ENCODE measurements at places on chromosomes 4 and X.
A peak's percentile ranks its signal among the peaks of the same experiment; 100 is the strongest.

- no peak for DNase-seq
Measured at GRCh38 chr4:98627531-98628257, 30.7 kb downstream of the TSPAN5 start.

- no peak for DNase-seq
Measured at GRCh38 chrX:79477691-79478090, 110.6 kb upstream of the ITM2A start.

GRCh38 chrX:121579016-121579760 lies 531.8 kb downstream of the GLUD2 start:
- DNase-seq = no peak

DNA sequence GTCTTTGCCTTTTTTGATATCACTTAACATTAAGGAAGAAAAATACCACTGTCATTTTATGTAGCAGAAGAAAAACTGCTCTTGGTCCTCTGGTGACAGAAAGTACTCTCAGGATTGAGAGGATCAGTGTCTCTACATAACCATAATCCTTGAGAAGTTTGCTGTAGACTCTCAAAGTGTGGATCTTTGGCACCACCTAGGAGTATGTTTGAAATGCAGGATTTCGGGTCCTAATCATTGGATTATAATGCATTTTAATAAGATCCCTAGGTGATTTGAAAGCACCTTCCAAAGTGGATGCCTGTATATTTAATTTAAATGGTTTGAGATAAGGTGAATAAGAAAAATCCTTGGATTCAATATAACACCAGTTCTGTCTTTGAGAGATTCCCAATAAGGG lies 23.2 kb downstream of the MOB1B start:
- DNase-seq = no peak

- DNase-seq = no peak
Measured at GRCh38 chrX:100721328-100721727, 10.6 kb downstream of the SYTL4 start.

GRCh38 chr4:134200811-134201215 lies 776 bp downstream of the PABPC4L start:
- no peak for DNase-seq

- DNase-seq = no peak
Measured at GRCh38 chr4:22460266-22460665, 55.6 kb downstream of the ADGRA3 start.

DNA sequence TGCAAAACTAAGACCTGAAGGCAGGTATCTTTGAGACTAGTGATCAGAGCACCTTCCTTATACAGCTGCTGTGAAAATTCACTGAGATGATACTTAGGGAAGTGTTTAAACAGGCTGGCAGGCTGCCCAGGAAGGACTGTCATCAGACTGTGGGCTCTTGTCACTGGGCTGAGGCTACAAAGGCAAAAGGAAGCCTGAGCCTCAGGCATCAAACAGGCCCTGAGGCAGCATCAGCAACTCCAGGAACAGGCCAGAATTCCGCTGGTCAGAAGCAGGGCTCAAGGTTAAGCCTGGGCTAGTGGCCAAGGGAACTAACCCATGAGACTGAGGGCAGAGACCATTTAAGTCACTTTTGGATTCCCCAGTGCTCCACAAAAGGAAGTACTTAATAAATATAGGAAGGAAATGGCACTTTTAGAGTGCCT lies 12.8 kb downstream of the PJA1 start:
- peak; percentile 40 for DNase-seq

DNA sequence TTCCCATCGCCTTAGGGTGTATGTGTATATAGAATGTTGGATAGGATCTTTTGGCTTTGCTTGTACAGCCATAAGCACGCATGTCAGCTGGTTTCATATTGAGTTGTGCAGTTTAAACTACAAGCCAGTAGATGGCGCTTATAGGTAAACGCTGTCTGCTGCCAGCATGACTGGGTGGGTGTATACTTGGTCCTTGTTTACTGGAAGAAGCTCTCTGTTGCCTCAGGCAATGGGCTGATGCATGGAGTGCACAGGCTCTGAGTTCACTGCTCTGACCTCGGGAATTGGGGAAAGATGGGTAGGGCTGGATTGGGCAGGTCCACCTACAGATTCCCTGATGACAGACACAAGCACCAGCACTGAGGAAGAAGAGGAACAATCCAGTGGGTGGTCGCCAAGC lies 831.5 kb downstream of the STIM2 start:
- no peak for DNase-seq

DNA sequence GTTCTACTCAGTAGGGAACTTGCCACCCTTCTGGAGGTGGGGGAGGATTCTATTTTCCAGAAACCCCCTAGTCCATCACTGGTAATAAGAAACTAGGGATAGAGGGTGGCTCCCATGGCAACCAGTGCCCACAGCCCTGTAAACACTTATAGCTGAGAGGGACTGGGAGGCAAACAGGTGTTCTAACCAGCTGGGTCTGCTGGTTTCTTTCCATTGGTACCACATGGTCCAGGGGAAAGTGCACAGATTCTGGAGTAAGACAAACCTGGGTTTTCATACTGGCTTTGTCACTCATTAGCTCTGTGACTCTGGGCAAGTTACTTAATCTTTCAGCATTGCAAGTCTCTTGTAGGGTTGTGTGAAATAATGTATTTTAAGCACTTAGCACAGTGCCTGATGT lies 26.9 kb downstream of the IGSF1 start:
- DNase-seq = no peak

DNA sequence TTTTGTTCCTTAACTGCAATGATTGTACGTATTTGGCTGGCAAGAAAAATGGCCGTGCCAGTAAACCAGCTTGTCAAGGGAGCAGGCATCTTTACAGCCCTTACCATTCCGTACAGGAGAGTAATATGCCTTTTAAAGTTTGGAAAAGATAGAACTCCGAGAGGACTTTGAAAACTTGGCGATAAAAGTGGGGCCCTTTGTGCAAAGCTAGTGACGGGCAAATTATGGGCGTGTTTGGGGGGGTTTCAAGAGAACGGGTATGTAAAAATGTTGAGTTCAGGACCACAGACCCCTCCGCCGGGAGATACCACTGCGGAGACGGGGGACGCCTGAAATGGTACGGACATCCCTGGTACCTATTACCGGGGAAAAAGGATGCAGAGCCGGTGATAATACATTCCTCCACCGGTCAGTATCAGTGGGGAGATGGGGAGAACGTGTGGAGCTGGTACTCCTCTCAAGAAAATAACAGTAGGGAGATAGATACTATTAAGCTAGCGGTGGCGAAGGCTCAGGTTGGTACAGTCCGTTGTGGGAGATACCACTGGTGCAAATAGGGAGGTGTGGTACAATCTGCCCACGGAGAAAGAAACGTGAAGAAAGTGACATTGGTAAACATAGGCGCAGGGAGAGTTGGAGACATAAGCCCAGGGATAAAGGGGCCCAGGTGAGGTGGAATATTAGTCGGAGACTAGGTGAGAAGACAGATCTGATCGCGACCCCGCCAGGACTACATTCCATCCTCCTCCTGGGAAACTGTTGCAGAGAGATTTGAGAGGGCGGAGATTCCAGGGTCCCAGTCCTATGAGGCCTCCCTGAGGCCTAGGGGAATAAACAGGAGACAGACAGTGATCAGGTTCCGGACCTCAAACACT lies 14.5 kb downstream of the SPACA5 start:
- peak; percentile 52 for DNase-seq

- DNase-seq = no peak
Measured at GRCh38 chr4:136873555-136873954, 658.7 kb downstream of the PCDH18 start.

GRCh38 chr4:168357941-168358340 lies 39.4 kb upstream of the DDX60 start:
- DNase-seq = no peak

DNA sequence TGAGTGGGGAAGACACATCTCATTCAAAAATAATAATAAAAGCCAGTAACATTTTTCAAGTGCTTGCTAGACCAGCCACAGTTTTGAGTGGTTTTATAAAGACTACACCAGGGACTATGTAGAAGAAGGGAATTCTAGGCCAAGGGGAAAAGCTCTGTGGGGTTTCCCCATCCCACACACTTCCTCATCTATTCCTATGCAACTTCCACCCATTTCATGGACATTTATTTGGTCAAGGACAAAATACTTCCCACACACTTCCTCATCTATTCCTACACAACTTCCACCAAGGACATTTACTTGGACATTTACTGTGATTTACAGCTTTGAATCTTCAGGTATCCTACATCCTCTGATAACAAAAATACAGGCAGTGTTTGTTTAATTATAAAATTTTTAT lies 86.5 kb upstream of the KLF3 start:
- DNase-seq = no peak

- no peak for DNase-seq
Measured at GRCh38 chr4:15164571-15164970, 162.3 kb downstream of the CPEB2 start.

DNA sequence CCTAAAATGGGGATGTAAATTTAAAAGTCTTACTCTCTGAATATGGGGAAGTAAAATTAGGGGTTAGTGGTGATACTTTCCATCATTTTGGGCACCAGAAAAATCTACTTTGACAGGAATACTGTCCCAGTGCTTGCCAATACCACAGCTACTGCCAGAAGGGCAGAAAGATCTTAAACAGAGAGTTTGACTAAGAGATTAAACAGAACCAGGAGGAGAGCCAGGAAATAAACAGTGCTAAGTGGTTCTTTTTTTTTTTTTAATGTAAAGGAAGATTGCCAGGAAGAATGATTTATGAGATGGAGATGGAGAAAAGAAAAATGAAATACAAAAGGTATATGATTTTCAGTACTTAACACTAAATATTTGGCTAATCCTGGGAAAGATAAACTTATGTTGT lies 126.8 kb downstream of the RTL3 start:
- no peak for DNase-seq

- no peak for DNase-seq
Measured at GRCh38 chr4:20338841-20339240, 87.1 kb downstream of the SLIT2 start.

- no peak for DNase-seq
Measured at GRCh38 chr4:184514121-184514988, 40.0 kb upstream of the IRF2 start.

DNA sequence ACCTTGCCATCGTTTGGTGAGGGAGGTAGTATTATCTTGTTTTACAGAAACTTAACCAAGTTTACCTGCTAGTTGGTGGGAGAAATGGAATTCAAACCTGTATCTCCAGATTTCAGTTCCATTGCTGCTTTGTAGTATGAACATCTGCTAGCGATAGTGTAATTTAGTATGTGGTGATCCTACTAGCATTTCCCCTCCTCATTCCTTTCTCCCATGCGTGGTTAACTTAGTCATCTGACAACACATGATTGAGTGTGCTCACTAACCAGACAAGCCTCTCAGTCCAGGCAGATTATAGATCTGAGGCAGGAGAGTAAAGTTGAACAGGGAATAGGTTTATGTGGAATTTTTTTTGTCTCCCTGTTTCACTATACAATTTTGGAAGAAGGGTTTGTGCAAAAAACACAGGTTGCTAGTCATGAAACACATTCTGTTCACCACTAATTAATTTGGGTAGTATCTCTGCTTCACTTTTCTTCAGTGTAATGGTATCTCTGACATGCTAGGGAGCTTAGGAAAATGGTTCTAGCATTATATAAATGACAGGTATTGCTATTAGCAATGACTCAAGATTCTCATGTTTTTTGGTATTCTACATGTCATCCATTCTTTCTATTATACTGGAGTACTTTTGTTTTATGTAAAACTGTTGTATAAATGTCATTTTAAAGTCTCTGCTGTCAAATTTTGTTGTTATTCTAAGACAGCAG lies 21.7 kb downstream of the RBPJ start:
- no peak for DNase-seq

GRCh38 chr4:101156619-101157310 lies 190.6 kb downstream of the PPP3CA start:
- no peak for DNase-seq

GRCh38 chrX:146433771-146434170 lies 375.8 kb upstream of the CXorf51B start:
- no peak for DNase-seq

DNA sequence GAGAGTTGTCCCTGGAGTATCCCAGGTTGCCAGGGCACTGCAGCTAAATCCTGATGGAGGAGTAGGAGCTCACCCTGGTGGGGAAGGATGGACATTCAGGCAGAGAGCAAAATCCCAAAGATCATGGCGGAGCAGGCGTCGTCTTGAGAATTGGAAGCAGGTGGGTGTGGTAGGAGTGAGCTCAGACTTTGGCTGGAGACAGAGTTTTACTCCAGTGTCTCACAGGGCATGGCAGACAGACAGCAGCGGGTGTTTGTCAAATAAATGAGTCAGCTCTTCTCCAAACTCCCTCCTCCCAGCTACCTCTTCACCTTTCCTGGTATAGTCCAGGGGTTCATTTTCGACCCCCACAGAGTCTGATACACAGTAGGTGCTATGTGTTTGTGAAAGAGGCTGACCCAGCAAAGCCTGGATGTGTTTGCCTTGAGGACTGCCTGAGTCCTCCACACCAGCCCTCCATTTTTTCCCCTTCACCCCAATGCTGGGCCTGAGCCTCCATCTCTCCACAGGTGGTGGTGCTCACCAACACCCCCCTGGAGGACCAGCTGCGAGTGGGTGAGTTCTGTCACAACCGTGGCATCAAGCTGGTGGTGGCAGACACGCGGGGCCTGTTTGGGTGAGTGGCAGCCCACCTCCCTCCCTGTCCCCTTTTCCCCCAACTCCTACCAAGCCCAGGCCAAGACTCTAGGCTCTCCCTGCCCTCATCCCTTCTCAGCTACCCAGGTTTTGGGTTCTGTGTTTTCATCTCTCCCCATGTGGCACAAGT lies 6.9 kb downstream of the UBA1 start:
- no peak for DNase-seq

GRCh38 chr4:3287972-3288570 lies 4.8 kb upstream of the RGS12 start:
- no peak for DNase-seq

DNA sequence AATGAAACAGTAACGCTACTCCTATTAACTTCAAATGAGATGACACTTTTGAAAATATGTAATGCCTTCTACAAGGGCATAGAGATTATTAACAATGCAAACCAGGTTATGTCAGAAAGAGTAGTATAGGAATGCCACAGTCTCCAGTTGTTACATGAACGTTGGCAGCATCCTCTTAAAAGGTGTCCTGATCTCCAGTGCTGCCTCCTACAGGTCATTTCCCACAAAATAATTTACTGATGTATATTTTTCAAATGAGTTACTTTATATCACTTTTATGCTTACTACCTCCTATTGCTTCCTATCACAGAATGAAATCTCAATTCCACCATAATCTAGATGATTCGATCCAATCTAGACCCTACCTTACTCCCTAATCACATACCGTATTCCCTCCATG lies 195.2 kb upstream of the EPHA5 start:
- DNase-seq = no peak

GRCh38 chr4:38785901-38786402 lies 3.2 kb upstream of the TLR10 start:
- no peak for DNase-seq

GRCh38 chr4:119781044-119781443 lies 152.4 kb upstream of the PDE5A start:
- no peak for DNase-seq

Data from DMS79 (cell line).